Activated CD4-positive, alpha-beta T cell treated with anti-CD3 and anti-CD28 coated beads, Interleukin-2, amount 50 U/mL, for 48 hours (primary cell): ENCODE measurements at places on chromosomes 2 and 18.

- no peak for DNase-seq
These were observed 84.3 kb downstream of the EFEMP1 start for GRCh38 chr2:55839182-55839819.

DNA sequence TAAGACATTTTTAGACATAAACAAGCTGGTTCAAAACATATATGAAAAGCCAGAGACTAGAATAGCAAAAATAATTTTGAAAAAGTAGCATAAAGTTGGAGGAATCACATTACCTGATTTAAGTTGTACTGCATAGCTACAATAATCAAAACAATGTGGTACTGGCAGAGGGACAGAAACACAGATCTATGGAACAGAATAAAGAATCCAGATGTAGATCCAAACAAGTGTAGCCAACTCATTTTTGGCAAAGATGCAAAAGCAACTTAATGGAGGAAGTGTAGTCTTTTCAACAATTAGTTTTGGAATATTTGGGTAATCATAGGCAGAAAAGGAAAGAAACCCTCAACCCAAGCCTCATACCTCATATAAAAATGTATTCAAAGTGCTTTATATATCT, 278.7 kb upstream of the ZNF521 start:
- no peak for DNase-seq

GRCh38 chr2:65425276-65425675, 7.1 kb downstream of the SPRED2 start:
- no peak for DNase-seq

DNA sequence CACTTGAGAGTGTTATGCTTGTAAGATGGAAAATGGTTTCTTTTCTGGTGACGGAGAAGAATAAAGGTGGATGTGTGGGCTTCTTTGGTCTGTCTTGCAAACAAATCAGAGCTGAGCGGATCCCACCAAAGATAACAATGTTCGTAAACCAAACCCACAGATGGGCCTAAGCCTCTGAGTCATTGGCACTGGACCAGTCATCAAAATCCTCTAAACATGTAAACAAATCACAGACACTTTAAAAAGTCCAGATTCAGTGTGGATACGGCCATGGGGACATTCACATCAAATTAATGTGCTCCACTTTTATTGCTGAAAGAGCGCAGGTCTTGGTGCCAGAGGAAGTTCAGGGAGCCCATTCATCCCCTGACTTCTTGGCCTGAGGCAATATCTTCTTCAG, 60.5 kb upstream of the TMEM200C start:
- no peak for DNase-seq

DNA sequence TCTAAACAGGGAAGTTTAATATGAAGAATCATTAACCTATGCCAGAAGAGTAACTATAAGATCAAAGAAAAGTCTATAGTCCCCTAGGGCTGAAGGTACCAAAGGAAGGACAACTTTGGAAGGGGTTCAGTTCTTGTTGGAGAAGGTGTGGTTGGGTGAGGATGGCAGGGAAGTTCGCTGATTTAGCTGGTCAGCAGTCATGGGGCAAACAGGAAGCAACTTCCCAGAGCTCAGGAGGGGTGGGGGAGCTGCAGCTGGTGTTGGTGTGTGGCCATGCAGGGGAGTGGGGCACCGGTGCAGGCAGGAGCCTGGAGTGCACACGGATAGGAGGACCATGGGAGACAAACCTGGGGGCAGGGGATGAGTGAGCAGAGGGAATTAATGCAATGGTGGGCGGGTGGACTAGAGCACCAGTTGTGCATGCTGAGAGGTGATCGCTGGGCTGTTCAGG, 34.0 kb downstream of the FHOD3 start:
- DNase-seq = no peak

DNA sequence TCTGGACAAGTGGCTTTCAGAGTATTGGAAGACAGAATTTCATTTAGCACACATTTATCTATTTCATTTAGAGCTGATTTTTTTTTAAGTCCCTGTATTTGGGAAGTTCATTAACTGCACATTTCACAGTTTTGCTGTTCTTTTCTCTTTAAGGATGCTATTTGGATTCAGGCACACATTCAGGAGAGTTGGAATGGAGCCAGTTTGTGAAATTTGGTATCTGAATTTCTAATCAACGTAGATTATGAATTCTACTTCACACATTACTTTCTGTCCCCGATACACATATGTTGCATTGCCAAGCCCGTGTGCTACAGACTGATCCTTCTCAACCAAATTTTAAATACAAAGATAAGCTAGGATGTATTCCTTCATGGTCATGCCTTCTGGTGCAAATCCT, 503.9 kb downstream of the IRS1 start:
- DNase-seq = no peak

DNA sequence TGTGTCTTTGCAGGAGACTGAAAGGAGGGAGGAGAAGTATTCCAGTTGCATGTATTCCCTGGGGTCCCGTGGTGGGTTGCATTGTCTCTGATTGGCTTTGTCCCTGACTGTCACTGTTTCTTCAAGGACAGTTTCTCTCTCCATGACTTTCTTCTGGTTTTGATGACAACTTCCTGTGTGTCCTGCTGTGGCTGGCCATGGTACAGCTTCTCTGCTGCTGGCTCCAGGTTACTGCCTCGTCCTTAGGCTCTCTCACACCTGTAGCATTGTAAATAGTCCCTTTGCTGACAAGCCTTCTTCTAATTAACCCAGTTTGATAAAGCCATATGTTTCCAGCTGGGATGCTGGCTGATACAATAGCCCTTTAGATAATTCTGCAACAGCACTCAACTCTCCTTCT, 129.0 kb downstream of the LPIN1 start:
- DNase-seq = no peak

GRCh38 chr2:69104261-69104660, 91.3 kb downstream of the ANTXR1 start:
- no peak for DNase-seq

- no peak for DNase-seq
These were observed 56.7 kb downstream of the SF3B1 start for GRCh38 chr2:197378086-197378485.

DNA sequence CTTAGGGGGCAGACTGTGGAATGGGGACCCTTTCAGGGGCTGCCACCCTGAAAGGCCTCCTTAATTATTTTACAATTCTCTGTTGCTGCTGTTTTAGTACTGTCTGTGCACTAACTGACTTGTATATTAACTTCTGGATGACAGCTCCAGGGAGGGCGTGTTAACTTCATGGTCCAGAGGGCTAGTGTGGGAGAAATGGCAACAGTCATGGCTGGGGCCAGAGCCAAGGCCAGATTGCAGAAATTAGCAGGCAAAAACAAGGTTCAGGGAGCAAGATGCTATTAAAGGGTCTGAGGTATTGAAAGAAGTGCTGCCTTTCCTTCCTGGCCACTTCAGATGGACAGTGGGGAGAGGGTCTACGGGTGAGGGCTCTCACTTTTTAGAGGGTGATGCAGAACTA, 9.1 kb downstream of the WIPF1 start:
- DNase-seq = no peak

GRCh38 chr2:111703759-111704158, 180.2 kb downstream of the ANAPC1 start:
- DNase-seq = no peak

- no peak for DNase-seq
These were observed 51.4 kb downstream of the ICOS start for GRCh38 chr2:203987959-203988358.

DNA sequence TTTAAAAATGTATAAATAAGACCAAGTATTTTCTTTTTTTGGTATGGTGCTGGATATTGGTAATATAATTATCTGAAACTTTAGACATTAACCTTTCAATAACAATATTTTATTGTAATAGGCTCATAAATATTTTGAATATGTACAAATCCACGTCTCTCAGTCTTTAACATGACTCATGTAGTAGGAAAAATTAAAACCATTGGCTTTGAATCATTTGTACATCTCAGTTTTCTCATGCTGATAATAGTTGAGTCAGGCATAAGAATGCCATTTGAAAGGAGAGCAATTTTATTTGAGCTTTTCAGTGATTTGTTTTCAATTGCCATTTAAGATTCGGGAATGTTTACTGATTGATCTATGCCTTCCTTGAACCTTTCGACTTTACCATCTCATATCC, 364.8 kb downstream of the TGIF1 start:
- DNase-seq = no peak
